Heart right ventricle (tissue), 16 donors: ENCODE measurements at places on chromosomes 11 and 22. TPM values are rescaled to one million over a fixed set of nuclear protein-coding genes. Genes with fewer than 3 reads are reported as not detected.

DNA sequence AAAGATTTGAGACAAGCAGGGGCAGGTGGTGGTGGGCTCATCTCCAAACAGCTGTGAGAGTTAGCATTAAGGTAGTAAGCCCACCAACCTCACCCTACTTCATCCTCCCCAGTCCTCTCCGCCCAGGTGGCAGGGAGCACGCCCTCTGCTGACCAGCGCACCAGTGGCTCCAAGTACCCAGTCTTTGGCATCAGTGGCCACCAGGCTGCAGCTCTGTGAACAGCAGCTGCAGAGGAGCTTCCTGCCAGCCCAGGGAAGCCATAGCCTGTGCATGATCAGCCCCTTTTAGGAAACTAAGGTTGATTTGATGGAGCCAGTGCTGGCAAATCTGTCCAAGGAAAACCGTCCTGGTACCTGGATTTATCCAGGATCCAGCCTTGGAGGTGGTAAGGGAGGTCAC is 21.7 kb downstream of the CAVIN3 start:
- DNase-seq = peak; percentile 33
- no peak overlapping the region for H3K4me3 ChIP-seq
- no peak overlapping the region for H3K27ac ChIP-seq
- H3K36me3 ChIP-seq = no peaks in the 10 kb centered on the region

GRCh38 chr11:68193018-68193417 is 20.1 kb downstream of the KMT5B start:
- no peak overlapping the region for H3K27ac ChIP-seq
- H3K4me1 ChIP-seq = peaks cover 4% of the 10 kb centered on the region
- no peaks in the 10 kb centered on the region for H3K36me3 ChIP-seq

DNA sequence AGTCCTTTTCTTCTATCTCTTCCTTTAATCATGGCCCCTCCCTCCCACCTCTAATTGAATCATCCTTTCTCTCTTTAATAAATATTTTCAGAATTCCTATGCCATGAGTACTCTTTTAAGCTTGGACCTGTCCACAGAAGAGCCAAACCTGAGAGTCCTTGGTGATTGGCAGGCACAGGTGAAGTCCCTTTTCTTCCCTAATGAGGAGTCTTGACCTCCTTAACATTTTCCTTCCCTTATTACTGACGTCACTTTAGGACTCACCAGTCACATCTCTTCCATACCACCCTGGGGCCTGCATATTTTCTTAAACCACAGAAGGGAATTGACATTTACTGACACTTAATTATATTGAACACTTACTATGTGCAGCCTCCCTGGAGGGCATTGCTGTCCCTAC is 41.0 kb upstream of the RASSF10 start:
- no peak overlapping the region for H3K4me3 ChIP-seq
- no peaks in the 10 kb centered on the region for H3K36me3 ChIP-seq
- no peak for DNase-seq

The CHST1 gene
- 3.8 TPM for total RNA-seq

GRCh38 chr11:26028393-26028911 is 303.5 kb upstream of the ANO3 start:
- H3K27ac ChIP-seq = no peak overlapping the region
- no peak overlapping the region for H3K4me3 ChIP-seq
- H3K27me3 ChIP-seq = no peaks in the 10 kb centered on the region
- H3K36me3 ChIP-seq = no peaks in the 10 kb centered on the region

The GAS2 gene
- 17.2 TPM for total RNA-seq

GRCh38 chr11:11584530-11584810 is 37.3 kb downstream of the GALNT18 start:
- no peaks in the 10 kb centered on the region for H3K36me3 ChIP-seq
- no peak overlapping the region for H3K4me3 ChIP-seq
- peaks cover 58% of the 10 kb centered on the region for H3K4me1 ChIP-seq
- no peak overlapping the region for H3K27ac ChIP-seq

DNA sequence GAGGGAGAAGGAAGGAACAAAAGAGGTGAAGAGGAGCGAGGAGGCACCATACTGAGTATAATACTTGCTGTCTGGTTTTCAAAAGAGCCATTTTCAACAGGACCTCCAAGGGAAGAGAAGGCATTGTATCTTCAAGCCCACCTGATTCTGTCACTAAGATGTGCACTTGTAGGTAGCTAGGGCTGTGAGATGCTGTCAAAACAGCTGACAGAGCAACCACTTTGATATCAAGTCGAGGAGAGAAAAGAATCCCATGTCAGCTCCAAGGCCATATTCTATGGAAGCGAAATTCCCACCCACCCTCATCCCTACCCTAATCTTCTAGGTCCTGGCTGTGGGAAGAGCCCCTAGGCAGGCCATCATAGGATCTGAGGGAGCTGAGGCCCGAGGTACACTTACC is 70.9 kb upstream of the PRDM11 start:
- H3K27ac ChIP-seq = no peak overlapping the region
- no peaks in the 10 kb centered on the region for H3K36me3 ChIP-seq
- DNase-seq = no peak
- H3K4me1 ChIP-seq = peaks cover 5% of the 10 kb centered on the region

GRCh38 chr22:46833228-46833627 is 70.8 kb downstream of the TBC1D22A start:
- DNase-seq = no peak
- peaks cover 37% of the 10 kb centered on the region for H3K4me1 ChIP-seq
- H3K36me3 ChIP-seq = peaks cover 11% of the 10 kb centered on the region
- no peaks in the 10 kb centered on the region for H3K27me3 ChIP-seq

The USP35 gene
- 4.7 TPM for total RNA-seq

The OR6Q1 gene
- not detected for total RNA-seq

DNA sequence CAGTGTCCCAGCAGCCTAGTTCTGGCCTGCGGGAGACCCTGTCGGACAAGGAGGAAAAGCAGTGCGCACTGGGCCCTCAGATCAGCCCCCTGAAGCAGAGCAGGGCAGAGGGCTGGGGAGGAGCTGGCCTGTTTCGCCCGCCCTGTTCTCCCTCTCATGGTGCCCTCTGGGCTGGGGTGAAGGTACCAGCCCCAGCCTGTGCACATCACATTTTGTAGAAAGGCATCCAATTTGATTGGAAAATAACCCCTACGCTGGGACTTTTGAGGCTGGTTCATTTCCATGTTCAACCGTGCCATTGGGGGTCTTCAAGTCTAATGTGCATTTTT is 832 bp upstream of the NAP1L4 start:
- H3K4me1 ChIP-seq = peaks cover 41% of the 10 kb centered on the region
- no peak overlapping the region for H3K27ac ChIP-seq
- no peaks in the 10 kb centered on the region for H3K36me3 ChIP-seq
- no peaks in the 10 kb centered on the region for H3K27me3 ChIP-seq
- peak overlapping the region; percentile 65 for H3K4me3 ChIP-seq
- no peak for DNase-seq

- peaks cover 5% of the 10 kb centered on the region for H3K4me1 ChIP-seq
- H3K4me3 ChIP-seq = no peak overlapping the region
- peak; percentile 60 for DNase-seq
- no peak overlapping the region for H3K27ac ChIP-seq
- no peaks in the 10 kb centered on the region for H3K36me3 ChIP-seq
Observed at GRCh38 chr11:32052215-32052614, 38.7 kb upstream of the RCN1 start.

DNA sequence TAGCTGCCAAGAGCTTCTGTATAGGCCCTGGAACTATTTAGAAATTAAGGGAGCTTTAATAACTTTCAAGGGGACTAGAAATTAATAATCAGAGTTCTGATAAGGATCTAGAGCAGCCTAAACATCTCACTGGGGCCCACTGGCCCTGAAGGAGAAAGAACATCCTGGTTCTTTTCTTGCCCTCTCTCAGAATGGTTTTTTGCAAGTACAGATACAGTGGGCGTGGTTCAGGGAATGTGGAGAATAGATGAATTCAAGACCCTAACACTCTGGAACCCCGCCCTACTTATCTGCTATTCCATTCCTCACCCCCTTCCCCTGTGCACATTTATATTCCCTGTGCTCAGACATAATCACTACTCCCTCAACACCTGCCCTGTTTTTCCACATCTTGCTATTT is 90.2 kb downstream of the PARVA start:
- no peak overlapping the region for H3K27ac ChIP-seq
- DNase-seq = no peak
- no peaks in the 10 kb centered on the region for H3K27me3 ChIP-seq
- no peaks in the 10 kb centered on the region for H3K36me3 ChIP-seq
- H3K4me3 ChIP-seq = no peak overlapping the region

DNA sequence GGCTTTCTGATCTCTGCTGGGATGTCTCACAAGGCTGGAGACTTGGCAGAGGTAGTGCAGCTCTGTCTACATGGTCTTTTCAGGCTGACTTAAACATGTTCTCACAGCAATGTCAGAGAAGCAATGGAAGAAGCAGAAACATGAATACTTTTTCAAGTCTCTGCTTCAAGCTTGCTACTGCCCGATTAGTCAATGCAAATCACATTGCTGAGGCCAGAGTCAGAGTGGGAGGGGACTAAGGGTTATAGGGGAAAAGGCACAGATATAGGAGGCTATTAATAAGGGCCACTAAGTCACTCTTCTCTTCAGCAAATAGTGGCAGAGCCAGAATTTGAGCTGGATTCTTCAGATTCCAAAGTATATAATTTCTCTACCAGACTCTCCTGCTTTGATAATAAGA is 390.5 kb downstream of the TMEM135 start:
- no peaks in the 10 kb centered on the region for H3K27me3 ChIP-seq
- no peak for DNase-seq
- no peaks in the 10 kb centered on the region for H3K36me3 ChIP-seq
- no peak overlapping the region for H3K4me3 ChIP-seq

The ALDH3B1 gene
- total RNA-seq = 5.1 TPM

- H3K36me3 ChIP-seq = no peaks in the 10 kb centered on the region
- peaks cover 29% of the 10 kb centered on the region for H3K4me1 ChIP-seq
Observed at GRCh38 chr11:123357990-123358827, 71.9 kb upstream of the GRAMD1B start.

The MTMR2 gene
- total RNA-seq = 22.0 TPM

The CDC45 gene
- 0.61 TPM for total RNA-seq

The MMP12 gene
- not detected for total RNA-seq

The PIWIL4 gene
- total RNA-seq = 1.5 TPM

GRCh38 chr11:109783840-109784239 is 309.4 kb upstream of the ZC3H12C start:
- H3K4me1 ChIP-seq = no peaks in the 10 kb centered on the region
- no peak overlapping the region for H3K27ac ChIP-seq
- no peaks in the 10 kb centered on the region for H3K27me3 ChIP-seq
- DNase-seq = no peak

GRCh38 chr22:38566726-38567504 is 3.1 kb downstream of the DMC1 start:
- no peak overlapping the region for H3K4me3 ChIP-seq
- H3K27ac ChIP-seq = no peak overlapping the region
- DNase-seq = no peak
- H3K36me3 ChIP-seq = no peaks in the 10 kb centered on the region

DNA sequence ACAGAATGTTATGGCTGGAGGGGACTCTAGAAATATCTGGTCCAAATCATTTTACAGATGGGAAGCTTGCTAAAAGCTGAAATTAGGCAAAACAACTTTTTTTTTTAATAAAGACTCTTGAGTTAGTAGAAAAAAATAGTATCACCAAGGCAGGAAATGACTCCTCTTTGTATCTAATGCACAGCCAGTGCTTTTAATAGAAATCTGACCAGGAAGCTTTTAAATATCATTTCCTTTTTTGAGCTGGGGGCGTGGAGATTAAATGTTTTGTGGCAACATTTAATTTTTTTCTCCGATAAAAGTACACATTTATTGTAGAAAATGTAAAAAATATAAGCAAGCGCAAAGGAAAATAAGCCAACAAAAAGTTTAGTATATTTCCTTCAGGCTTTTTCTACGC is 22.5 kb downstream of the TRAF6 start:
- H3K27me3 ChIP-seq = no peaks in the 10 kb centered on the region
- peaks cover 19% of the 10 kb centered on the region for H3K4me1 ChIP-seq
- H3K36me3 ChIP-seq = no peaks in the 10 kb centered on the region
- peak overlapping the region; percentile 62 for H3K27ac ChIP-seq

GRCh38 chr11:63595296-63595695 is 18.9 kb downstream of the PLAAT3 start:
- H3K4me3 ChIP-seq = no peak overlapping the region
- no peak for DNase-seq
- no peaks in the 10 kb centered on the region for H3K4me1 ChIP-seq

DNA sequence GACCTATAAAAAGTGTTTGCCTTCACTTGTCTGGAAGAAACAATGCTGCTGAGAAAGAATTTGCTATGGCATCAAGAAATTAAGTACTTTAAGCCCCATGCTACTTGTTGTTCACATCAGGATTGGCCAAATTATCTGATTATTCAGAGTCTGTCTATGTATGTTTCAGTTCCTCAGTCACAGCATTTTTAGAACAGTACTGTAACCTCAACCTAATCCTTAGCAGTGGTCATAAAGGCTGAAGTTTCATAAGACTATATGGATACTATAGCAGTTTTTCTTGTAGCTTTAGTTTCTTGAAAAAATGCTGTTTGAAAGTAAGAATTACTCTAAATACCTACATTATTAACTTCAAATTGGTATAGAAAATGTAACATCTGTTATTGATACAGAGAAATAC is 153.9 kb downstream of the INSC start:
- no peak overlapping the region for H3K4me3 ChIP-seq
- no peaks in the 10 kb centered on the region for H3K4me1 ChIP-seq
- H3K27ac ChIP-seq = no peak overlapping the region
- H3K36me3 ChIP-seq = no peaks in the 10 kb centered on the region

The XKR3 gene
- total RNA-seq = not detected

The MPEG1 gene
- total RNA-seq = 8.1 TPM
